ENCODE measurements at places on chromosomes 12 and 14.

GRCh38 chr14:78992867-78993266 is 822.7 kb downstream of the NRXN3 start:
- no peak for DNase-seq

GRCh38 chr14:100404419-100404818 is 81.3 kb downstream of the SLC25A47 start:
- DNase-seq, result no peak

DNA sequence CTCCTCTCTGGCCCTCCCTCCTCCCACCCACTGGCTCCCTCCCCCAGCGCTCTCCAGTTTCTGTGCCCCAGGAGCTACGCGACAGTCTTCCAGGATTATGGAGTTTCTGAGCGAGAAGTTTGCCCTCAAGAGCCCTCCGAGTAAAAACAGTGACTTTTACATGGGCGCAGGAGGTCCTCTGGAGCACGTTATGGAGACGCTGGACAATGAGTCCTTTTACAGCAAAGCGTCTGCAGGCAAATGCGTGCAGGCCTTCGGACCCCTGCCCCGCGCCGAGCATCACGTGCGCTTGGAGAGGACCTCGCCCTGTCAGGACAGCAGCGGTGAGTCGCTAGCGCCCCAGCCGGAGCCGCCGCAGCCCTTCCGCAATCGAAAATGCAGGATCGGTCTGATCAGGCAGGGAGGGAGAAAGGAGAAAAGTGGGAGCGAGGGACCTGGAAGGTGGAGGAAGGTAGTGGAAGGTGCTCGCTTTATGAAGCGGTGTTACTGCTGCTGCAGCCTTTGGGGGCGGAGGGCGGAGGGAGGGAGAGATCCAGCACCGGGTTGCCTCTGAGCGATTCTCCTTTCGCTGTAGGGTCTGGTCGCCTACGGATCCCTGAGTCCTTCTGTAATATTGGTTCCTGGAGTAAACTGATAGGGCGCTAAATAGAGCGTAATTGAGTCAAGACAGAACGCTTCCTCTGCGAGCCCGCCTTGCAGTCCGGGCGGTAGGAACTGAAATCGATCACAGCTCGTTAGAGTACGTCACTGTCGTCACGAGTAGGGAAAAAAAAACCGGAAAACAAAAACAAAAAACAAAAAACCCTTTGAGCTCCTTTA is at the start of gene ALX1:
Gene ALX1 (plus strand): TSS at position 56 of the 819 bp plus-strand sequence. CDS start 42 bp downstream, at position 98.
- DNase-seq, result peak; percentile 2

GRCh38 chr14:99753225-99754140 is 39.7 kb upstream of the EML1 start:
- DNase-seq, result no peak

GRCh38 chr12:124766727-124767065 is 97.0 kb downstream of the SCARB1 start:
- no peak for DNase-seq

DNA sequence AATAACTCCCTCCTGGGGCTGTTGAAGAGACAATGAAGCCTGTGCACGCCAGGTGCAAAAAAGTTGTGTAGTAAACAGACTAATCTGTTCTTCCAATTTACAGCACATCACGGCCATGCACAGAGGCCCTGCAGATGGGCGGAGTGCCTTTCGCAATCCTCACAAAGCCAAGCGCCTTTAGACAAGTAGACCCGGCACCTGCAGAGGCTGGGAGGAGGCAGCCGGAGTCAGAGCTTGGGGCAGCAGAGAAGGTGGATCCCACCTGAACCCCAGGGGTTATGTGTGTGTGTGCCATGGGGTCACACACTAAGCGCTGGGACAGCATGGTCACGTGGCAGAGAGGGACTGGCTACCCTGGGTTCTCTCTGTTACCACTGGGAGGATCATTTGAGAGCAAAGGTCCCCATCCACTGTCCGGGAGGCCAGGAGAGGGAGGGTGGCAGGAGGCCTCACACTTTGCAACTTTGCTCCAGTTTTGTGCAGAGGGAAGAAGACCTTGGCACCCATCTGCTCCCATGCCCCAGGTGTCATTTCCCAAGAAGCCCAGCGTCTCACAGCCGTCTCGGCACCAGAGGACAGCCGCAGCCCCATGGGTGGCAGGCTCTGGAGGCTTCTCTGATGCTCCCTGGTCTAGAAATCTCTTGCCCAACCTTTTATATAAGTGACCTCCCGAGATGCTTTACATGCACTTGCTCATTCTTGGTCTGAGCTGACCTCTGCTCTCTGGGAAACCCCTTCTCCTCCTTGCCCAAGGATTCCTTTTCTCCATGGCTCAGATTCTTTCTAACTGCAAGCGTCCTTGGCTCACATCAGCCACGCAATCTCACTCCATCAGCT is 80.0 kb upstream of the DICER1 start:
- no peak for DNase-seq

DNA sequence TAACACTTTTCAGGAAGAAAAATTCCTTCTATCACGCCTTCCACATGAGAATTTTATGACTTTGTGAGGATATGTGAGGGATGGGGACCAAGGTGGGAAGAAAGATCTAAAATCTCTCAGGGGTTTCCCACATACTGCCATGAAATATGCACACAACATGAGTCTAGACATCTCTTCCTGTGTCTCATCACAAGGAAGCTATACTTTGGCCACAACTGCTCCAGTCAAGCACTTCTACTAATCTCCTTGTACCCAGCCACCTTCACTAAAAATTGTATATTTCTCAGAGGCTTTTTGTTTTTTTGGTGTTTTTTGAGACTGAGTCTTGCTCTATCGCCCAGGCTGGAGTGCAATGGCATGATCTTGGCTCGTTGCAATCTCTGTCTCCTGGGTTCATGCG is 3.2 kb downstream of the OSBPL8 start:
- DNase-seq, result no peak

- peak; percentile 49 for DNase-seq
These were observed 29.0 kb downstream of the PDE6H start for GRCh38 chr12:15001733-15002382.

DNA sequence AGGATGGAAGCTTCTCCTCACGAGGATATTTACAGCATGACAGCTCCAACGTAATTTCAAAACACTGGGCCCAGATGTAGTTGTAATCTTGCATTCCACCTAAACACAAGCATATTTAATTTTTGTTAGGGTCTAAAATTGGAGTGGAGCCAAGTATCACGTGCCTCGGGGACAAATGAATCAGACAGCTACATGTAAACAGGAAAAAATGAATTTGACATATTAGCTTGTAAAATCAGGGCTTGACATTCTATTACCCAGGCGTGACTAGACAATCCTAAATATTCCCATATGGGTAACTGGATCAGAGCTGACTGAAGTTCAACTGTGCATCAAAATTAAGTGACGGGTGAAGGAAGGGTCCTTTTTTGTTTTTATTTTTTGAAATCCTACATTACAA is 59.0 kb downstream of the MDM2 start:
- no peak for DNase-seq

- DNase-seq, result no peak
These were observed 44.0 kb upstream of the RPH3A start for GRCh38 chr12:112747501-112747900.

- DNase-seq, result peak; percentile 15
These were observed 50.6 kb downstream of the LRCOL1 start for GRCh38 chr12:132559652-132560363.

DNA sequence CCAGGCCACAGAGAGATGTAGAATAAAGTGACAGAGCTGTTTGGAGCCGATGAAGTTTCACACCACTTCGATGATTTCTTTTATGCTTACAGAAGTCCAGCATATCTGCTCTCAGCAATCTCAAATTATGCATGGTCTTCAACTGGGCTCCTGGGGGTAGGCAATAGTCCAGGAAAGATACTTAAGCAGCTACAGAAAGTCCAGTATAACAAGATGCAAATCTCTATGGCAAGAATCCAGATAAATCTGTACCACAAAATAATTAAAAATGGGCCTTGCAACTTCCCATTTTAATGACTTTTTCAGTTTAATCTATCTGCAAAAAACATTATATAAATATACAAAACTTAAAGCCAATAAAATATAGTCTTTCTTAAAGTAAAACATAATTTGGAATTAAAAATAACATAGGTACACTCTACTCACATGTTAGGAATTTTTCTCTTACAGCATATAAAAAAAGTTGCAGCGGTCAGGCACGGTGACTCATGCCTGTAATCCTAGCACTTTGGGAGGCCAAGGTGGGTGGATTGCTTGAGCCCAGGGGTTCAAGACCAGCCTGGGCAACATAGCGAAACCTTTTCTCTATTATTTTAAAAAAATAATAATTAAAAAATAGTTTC is 20.5 kb upstream of the RAD51AP1 start:
- peak; percentile 71 for DNase-seq

DNA sequence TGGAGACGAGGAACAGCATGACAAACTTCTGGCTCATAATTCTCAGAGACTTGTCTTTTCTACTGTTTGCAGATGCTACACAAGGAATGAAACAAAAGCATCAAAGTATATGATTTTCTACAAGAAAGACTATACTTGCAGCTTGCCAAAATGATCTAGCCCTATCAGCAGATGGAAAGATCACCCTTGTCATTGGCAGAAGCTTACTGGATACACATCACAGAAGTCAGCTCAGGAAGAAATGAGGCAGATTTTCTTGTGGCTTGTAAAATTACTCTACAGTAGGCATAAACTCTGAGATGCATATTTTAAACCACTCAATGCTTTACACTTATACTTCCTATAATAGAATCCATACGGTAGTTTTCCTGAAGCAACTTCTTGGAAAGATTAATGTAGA is 20.6 kb downstream of the E2F7 start:
- DNase-seq, result no peak

DNA sequence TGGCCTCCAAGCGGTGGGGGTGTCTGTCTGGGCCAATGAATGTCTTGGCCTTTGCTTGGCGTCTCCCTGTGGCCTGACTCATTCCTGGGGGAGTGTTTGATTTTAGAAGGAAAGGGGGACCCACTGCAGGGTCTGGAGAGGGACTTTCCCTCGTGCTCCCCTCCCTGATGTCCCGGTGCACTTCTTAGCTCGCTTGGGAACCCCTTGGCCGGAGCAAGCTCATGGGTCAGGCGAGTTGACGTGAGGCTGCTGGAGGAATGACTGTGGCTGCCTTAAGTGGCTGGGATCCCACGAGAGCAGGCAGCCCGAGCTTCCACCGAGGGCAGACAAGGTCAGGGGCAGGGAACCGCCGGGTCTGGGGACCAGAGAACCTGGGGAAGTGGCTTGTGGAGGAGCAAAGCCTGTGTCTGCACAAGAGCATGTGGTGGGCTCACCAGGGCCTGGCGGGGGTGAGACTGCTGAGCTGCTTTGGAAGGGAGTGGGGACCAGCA is 218.4 kb upstream of the C14orf180 start:
- no peak for DNase-seq

DNA sequence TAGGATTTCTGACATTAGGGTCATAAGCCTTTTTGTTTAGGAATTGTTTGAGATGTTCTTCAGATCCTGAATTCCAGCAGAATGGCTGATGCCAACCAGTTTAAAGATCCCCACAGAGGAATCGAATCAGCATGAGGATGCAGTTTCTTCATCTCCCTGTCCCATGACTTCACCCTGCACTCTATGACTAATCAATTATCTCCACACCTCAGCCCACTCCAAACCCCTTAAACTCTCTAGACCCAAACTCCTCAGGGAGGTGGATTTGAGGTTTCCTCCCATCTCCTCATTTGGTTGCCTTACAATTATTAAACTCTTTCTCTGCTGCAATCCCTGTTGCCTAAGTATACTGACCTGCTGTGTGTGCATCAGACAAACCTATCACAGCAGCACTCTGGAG is 86.5 kb upstream of the CRY1 start:
- peak; percentile 17 for DNase-seq

DNA sequence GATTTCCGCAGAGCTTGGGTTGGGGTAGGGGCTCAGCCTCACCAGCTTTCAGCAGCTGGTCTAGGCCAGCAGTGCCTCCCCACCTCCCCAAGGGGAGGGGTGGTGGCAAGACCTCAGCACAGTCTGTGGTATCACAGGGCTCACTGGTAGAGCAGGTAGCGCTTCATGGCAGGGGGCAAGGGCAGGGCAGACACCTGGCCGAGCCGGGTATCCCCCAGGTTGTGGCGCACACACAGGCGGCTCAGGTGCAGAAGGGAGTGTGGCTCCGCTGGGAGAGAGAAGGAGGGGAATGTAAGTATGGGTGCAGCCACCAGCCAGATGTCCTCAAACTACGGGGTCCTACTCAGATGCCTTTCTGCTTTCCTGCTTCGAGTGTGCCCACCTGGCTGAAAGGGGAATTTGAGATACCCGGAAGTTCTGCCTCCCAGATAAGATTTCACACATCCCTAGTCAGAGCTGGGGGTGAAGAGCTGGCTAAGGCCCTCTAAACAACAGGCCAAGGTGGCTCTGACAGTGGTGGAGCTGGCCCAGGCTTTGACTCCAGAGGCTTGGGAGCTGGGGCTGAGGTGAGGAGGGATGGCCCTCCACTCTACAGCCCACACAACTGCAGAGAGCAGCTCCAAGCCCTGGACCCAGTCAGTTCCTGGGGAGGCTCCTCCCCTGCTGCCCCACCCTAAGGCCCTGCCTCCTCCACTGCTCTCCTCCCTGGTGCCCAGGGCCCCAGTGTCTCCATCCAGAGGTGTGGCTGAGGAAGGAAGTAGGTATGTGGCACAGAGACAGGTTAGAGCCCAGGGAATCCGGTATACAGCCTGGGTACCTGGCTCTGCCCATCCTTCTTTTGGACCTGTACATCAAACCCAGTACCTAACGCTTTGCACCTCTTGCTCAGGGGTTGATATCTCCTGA is 1.8 kb downstream of the SPSB2 start:
- no peak for DNase-seq

GRCh38 chr14:72738161-72738611 is 155.7 kb downstream of the DPF3 start:
- peak; percentile 38 for DNase-seq

DNA sequence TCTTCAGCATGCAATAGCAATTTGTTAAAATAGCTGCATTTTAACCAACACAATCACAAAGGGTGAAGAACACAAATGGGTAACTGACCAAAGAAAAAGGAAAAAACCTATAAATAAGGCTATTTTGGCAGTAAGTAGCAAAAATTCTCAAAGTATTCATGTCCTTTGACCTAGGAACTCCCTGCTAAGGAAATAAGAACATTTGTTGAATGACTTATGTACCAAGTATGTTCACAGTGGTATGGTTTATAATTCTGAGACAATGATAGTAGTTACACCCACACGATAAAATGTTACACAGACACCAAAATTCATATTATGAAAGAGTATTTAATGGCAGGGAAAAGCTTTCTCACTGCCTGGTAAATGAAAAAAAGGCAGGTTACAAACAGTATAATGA is 16.9 kb downstream of the CCDC88C start:
- no peak for DNase-seq

GRCh38 chr12:130677957-130678558 is 38.0 kb downstream of the RIMBP2 start:
- no peak for DNase-seq

DNA sequence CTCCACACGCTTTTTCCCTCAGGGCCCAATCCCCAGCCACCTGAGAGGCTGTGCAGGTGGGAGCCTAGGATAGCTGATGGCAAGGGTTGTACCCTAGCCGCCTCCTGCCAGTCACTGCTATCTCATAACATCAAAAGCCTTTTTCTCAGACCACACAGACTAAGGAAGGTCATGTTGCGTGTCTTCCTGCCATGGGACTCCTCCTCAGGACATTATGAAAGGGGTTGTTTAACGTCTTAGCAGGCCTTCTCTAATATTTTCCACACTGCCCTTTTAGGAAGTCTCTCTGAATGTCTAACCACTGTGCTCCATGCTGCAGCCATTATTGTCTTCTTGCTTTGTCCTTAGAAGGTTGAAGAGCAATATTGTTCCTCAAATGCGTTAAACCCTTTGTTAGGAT is 7.6 kb upstream of the SMUG1 start:
- peak; percentile 71 for DNase-seq
